ENCODE measurements at places on chromosomes 4 and X.

- DNase-seq: no peak
Measured at GRCh38 chr4:182643801-182644682, 273.1 kb downstream of the DCTD start.

GRCh38 chrX:40733706-40734105 is 1.6 kb downstream of the MED14 start:
- no peak for DNase-seq

DNA sequence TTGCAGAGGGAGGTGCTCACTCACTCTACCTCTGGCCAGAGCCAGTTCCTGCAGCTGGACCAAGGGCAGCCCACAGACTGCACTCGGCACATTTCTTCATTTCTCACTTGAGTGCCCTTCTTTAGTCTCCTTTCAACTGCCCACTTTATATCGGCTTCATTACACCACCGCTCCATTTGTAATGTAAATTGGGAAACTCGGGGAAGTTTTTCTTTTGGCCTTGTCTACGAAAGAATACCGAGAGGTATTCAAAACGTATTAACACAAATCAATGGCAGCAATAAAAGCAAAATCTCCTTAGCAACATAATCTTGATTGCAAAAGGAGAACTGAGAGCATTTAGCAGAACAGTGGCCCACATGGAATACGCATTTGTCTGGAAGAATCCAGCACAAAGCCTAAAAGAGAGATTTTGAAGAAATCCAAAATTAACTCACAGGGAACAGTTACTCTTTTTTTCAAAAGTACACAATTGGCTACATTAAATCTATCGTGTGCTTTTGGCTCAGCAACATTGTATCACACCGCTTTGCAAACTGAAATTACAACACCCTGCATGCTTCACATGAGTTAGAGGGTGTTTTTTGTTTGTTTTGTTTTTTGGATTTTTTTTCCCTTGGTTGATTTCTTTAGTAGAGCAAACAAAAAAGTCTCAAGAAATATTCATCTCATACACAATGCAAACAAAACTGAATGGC is 62.6 kb downstream of the CHIC2 start:
- DNase-seq: no peak

DNA sequence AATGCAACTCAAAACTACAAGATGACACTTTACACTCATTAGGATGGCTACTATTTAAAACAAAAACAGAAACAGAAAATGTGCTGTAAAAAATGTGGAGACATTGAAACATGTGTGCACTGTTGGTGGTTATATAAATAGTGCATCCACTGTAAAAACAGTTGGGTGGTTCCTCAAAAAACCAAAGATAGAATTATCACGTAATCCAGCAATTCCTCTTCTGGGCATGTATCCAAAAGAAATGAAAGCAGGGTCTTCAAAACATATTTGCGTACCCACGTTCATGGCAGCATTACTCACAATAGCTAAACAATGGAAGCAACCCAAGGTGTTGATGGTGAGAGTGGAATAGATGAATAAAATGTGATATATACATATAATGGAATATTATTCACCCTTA is 967.2 kb downstream of the TRAM1L1 start:
- no peak for DNase-seq

DNA sequence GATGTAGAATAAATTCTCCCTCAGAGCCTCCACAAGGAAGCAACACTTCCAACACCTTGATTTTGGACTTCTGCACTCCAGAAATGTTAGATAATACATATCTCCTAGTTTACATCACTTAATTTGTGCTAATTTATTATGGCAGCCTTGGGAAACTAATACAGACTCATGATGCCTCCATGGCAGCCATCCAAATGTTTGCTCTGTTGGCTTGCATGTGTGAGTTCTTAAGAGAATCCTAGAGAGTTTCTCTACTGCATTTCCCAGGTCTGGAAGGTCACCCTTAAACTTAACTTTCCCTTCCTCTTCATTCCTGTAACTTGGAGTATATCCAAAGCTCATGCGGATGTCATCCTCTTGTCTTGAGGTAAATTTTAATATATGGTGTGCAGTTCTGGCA is 956.1 kb downstream of the ADGRL3 start:
- no peak for DNase-seq

DNA sequence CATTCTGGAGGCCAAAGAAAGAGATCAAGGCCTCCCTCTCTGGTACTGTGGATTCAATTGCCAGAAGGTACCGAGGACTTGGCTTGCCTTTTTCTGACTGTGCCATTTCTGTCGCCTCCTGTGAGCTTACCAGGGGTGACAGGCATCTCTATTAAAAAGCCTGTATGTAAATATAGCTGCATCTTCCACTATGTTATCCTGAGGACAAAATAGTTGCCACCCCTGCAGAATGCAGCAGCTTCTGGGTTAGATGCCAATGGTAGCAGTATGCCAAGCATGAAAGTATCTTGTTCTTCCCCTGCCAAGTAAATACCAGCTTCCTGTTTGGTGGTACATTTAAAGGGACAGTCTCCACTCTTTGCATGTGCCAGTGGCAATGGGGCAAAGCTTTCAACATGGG is 10.7 kb downstream of the TRPC5OS start:
- DNase-seq: no peak

- DNase-seq: no peak
Measured at GRCh38 chr4:119797238-119797894, 168.8 kb upstream of the PDE5A start.
